HFFc6 (cell line): ENCODE measurements at places on chromosomes 7 and 10.
A peak's percentile ranks its signal among the peaks of the same experiment; 100 is the strongest.

GRCh38 chr7:25893436-25893835, 258.6 kb upstream of the NFE2L3 start:
- no peaks in the 10 kb centered on the region for H3K36me3 ChIP-seq
- H3K4me3 ChIP-seq, result peak overlapping the region; percentile 91
- no peak for DNase-seq
- no peak overlapping the region for H3K27ac ChIP-seq

DNA sequence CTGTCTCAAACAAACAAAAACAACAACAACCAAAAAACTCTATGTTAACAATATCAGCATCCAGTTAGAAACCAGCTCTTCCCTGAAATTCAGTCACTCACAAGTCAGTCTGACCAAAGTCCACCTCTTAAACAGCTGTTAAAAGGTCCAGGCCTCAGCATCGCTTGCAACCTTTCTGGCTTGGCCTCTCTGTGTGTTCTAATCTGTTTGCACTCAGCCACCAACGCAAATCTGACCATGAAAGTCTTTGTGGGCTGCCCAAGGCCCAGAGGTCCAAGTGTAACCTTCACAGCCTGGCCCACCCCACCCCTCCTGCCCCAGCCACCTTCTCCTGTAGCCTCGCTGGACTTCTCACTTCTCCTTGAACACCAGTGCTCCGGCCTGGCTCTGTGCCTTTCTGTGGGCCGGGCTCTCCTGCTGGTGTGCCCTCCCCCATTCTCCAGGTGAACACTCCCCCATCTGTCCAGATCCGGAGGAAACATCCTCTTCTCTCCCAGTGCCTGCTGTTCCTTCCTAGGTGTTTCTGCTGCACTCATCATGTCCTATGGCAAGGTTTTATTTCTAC, 72.2 kb upstream of the EFCAB10 start:
- peaks cover 6% of the 10 kb centered on the region; the same call in 1 of the 2 replicates for H3K36me3 ChIP-seq
- DNase-seq, result no peak
- H3K4me3 ChIP-seq, result no peak overlapping the region
- H3K4me1 ChIP-seq, result peaks cover 27% of the 10 kb centered on the region

GRCh38 chr10:62183442-62183841, 85.2 kb downstream of the RTKN2 start:
- no peak overlapping the region for H3K27ac ChIP-seq
- H3K27me3 ChIP-seq, result no peaks in the 10 kb centered on the region
- no peak for DNase-seq
- H3K36me3 ChIP-seq, result peaks cover 9% of the 10 kb centered on the region

- no peak for DNase-seq
- peaks cover 5% of the 10 kb centered on the region for H3K27me3 ChIP-seq
- H3K36me3 ChIP-seq, result peaks cover 6% of the 10 kb centered on the region
- no peak overlapping the region for H3K4me3 ChIP-seq
These were observed 80.6 kb upstream of the C1QL3 start for GRCh38 chr10:16602104-16602775.
